Sciatic nerve (tissue), 2 donors: ENCODE measurements at places on chromosomes 2 and 18. TPM values are rescaled to one million over a fixed set of nuclear protein-coding genes. Genes with fewer than 3 reads are reported as not detected.

- DNase-seq: no peak
Observed at GRCh38 chr2:108492364-108492763, 41.9 kb upstream of the LIMS1 start.

GRCh38 chr2:223576873-223577272 lies 25.3 kb downstream of the SCG2 start:
- no peak for DNase-seq

GRCh38 chr2:236585966-236586365 lies 16.3 kb downstream of the ACKR3 start:
- no peak for DNase-seq

GRCh38 chr2:217027414-217027813 lies 167.6 kb upstream of the TNP1 start:
- DNase-seq: no peak

GRCh38 chr18:22974707-22975106 lies 41.6 kb downstream of the RBBP8 start:
- DNase-seq: no peak

Gene TUBA4A
- 12.5 TPM for total RNA-seq

DNA sequence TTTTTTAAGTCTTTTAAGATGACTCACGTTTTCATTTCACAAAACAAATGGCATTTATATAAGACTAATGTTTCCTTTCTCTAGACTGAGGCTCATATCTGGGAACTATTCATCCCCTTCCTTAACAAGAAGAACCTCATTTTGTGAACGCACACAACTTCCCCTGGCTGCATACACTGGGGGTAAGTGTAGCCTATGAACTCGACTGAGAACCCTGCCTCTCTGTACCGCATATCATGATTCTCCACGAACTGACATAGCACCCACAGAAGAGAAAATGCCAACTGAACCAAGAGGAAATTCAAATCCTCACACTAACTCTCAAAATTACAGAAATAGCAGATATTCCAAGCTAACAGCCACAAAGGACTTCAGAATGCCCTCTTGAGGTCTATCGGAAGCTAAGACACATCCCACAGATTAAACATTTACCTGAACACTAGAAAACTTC lies 236.7 kb downstream of the TCF4 start:
- no peak for DNase-seq

DNA sequence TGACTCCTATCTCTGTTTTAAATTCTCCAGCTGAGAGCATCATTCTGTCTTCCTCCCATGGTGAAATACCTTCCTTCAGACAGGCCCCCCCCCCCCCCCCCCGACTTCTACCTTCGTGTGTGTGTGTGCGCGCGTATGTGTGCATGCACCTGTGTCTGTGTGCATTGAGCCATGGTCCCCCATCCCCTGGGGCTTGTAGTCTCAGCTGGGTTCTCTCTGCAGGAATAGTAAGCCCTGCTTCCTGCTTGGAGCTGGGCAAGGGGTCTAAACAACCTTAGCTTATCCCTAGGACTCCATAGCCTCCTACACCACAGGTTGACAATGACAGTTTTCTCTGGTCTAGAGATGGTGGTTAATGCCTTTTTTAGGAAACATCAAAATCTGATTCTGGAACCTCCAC lies 427.5 kb upstream of the KLHL29 start:
- DNase-seq: no peak
